ENCODE measurements at places on chromosomes 1 and 21.

DNA sequence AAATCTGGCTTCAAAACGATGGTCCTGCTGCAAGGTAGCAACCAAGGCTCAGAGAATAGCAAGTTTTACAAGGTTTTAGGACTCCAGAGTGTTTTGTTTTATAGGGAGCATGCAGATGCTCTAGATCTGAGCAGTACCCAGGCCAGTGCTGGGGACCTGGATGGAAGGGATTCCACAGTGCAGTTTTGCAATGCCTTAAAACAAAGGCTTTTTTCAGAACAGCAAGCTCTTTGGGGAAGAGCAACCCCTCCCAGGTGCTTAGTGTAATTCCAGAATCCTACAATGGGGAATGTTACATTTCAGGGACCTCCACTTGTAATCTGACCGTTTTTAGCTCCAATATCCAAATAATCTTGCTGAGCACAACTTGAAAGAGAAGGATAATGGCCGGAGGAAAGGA lies 6.7 kb downstream of the ROR1 start:
- DNase-seq = no peak

- no peak for DNase-seq
These were observed 514.8 kb downstream of the AMY1C start for GRCh38 chr1:104264521-104264920.

DNA sequence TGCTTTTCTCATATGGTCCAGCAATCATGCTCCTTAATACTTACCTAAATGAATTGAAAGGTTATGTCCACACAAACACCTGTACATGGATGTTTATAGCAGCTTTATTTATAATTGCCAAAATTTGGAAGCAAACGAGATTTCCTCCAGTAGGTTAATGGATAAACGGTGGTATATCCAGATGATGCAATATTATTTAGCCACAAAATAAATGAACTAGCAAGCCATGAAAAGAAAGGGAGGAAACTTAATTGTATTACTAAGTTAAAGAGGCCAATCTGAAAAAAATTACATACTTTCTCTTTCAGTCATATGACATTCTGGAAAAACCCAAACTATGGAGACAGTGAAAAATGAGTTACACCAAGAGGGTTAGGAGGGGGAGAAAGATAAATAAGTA lies 76.3 kb upstream of the LRRC7 start:
- DNase-seq = no peak

- peak; percentile 0 for DNase-seq
These were observed 114.3 kb downstream of the ZSCAN20 start for GRCh38 chr1:33586795-33587194.

GRCh38 chr1:154502744-154503115 lies 518 bp upstream of the SHE start:
- DNase-seq = peak; percentile 82

- DNase-seq = peak; percentile 78
These were observed 113.1 kb upstream of the IRF2BP2 start for GRCh38 chr1:234722904-234723720.

- no peak for DNase-seq
These were observed 49.7 kb upstream of the PRDX6 start for GRCh38 chr1:173427146-173428054.

- no peak for DNase-seq
These were observed 449.0 kb downstream of the MATN1 start for GRCh38 chr1:30274173-30274970.

GRCh38 chr1:94927405-94928175 lies 680 bp upstream of the CNN3 start:
- DNase-seq = no peak

DNA sequence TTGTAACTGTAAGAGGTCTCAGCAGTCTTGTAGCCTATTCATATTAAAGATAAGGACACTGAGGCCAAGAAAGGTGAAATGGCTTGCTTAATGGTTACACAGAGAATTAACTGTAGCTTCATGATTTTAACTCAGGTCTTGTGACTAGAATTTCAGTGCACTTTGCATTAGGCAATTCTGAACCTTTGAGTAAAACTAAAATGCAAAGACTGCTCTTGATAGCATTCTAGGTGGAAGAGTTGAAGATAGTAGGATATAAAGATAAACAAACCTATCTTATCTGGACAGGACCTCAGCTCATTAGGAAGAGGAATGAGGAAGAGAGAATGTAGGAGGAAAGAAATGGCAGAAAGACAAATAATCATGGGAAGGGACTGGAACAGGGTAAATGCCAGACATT lies 68.6 kb upstream of the RGL1 start:
- no peak for DNase-seq

- DNase-seq = no peak
These were observed 303.0 kb upstream of the PLD5 start for GRCh38 chr1:242827538-242827937.

DNA sequence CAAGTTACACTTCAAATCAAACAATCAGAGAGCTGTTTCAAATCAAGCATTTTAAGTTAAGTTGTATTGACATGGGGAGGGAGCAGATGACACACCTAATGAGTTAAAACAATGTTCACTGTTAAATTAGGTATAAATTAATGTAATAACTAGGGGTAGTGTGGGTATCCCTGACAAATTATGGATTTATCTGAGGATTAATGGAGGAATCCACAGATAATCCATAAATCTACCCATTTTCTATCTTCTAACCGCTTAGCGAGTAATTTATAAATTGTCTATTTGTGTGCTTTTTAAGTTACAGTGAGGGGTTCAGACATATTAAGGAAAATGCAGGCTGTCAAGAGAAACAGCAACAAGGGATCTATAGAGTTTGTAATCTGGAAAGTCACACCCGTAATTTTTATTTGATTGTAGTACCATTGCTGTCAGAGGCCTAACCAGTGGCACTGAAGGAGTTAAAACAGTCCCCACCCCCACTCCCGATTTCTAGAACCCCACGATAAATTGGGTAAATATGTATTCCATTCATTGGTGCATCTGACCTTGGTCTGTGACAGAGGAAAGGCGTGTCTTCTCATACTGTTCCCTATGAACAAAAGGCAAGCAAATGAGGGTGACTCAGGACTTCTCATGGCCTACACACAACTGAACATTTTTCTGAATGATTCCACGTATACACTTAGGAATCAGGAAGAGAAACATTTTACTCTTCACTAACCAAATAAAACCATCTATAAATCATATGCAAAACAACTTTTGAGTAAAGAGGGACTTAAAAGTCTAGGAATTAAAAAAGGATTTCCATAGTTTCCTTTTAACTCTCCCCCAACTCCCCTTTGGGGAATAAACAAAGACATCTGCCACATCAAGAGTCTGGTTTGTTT lies 7.4 kb downstream of the IRF2BP2 start:
- DNase-seq = peak; percentile 68

DNA sequence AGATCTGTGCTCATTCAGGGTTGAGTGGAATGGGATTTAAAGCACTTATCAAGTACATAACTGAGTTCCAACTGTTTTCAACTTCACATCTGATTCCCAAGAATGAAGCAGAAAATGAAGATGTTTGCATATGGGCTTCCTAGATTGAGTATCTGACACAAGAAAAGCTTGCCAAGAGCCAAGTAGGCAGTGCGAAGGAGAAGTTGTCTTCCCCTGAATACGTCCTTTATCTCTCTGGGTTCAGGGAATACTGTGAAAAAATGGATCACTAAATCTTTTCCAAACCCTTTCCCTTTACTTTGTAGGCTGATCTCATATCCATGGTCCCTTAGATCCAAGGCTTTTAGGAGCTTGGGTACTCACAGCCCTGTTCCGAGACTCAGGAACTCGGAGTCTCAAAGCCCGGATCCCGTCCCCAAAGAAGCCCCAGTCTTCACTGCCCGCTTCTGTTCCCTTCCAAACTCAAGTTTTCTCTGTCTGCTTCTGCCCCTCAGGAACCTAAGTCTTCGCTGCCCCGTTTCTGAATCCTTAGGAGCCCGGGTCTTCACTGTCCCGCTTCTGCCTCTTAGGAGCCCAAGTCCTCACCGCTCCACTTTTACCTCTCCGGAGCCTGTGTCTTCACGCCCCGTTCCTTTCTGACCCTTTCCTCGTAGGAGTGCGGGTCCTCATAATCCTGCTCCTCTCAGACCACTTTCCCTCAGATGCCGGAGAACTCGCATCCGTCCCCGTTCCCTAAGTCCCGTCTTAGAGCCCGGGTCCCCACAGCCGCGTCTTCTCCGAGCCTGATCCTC lies 616 bp downstream of the TAF12 start:
- no peak for DNase-seq

DNA sequence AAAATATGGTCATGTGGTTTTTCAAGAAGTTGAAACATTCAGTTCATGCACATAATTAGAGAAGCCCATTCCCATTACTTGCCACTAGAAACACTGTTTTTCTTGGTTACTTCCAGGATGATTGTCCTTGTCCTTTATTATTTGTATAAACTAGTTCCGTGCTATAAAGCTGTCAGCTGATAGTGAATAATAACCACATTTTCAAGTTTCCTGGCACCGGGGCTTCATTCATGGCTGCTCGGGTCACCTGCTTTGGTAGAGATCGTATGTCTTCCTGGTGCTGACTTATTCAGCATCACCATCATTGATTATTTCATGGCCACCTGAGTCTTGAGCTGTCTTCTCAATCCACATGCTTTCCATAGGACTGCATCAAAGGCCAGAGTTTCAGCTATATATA lies 62.9 kb upstream of the ZNF326 start:
- DNase-seq = no peak

DNA sequence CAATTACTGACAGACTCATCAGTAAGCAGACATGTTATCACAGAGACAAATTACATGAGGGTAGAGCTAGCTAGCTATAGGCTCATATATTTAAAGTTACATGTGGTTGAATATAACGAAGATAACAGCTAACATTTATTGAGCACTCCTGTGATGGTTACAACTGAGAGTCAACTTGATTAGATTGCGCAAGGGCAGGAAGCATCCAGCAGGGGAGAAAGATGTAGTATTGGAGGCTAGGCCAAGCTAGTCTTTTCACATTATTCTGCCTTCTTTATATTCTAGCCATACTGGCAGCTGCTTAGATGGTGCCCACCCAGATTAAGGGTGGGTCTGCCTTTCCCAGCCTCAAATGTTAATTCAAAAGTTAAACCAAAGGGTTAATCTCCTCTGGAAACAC lies 37.1 kb downstream of the PIGK start:
- no peak for DNase-seq

DNA sequence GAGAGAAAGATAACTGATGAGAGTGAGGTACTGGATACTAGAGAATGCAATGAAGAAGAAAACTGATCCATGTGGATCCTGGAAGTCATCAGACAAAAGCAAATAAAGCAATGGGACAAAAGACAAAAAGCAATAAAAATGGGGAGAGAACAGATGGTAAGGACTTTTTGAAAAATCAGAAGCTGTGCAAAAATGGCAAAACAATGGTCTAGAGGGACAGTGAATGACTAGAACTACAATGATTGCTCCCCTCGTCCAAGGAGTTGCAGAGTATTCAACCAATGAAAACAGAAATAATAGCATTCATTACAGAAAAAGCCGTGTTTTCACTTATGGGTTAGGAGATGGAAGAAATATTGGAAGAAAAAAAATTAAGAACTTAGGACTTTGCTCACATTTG lies 18.5 kb downstream of the LUZP1 start:
- DNase-seq = no peak

DNA sequence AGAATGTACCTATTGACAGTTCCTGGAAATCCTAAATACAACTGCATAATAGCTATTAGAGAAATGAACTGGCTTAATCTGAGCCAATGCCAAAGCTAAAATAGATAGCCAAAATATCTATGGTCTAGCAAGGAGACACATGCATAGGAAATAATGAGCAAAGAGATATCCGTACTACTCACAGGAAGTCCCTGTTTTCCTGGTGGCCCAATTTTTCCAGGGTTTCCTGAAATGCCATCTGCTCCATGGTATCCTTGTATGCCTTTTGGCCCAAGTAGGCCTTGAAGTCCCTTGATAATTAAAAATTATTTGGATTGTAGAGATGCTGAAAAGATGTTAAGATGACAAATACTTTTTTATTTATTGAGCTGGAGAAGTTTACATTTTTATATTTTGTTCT lies 108.4 kb upstream of the ZNHIT6 start:
- no peak for DNase-seq

GRCh38 chr1:225700889-225701465 lies 48.1 kb upstream of the ENAH start:
- DNase-seq = no peak

GRCh38 chr1:217721692-217722091 lies 90.5 kb downstream of the SPATA17 start:
- DNase-seq = no peak

DNA sequence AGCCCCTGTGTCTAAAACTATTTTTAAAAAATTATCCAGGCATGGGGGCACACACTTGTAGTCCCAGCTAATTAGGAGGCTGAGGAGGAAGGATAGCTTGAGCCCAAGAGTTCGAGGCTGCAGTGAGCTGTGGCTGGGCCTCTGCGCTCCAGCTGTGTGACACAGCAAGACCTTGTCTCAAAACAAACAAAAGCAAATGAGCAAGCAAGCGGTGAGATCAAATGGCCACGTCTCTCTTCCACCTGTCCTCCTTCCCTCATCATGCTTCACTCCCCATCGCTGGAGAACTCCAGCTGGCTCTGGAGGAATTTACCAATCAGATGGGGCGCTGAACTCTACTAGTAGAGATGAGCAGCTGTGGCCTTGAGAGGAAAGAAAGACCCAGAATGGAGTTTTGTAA lies 14.0 kb upstream of the REN start:
- DNase-seq = no peak

DNA sequence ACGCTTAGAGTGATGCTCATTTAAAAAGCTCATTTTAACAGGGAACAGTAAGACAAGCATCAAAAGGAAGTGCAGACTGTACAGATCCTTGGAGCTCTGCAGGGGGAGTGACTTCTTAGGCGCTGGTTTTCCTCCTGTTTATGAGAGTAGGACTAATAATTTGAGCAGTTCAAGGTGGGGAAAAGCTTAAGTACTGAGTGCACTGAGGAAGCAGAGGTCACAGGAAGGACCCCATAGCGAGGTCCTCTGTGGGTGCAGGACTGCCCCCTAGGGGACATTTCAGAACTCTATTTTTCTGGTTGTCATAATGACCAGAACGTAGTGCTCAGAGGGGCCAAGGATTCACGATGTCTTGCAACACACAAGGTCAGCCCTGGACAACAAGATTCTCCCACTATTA lies 112.1 kb downstream of the HLCS start:
- no peak for DNase-seq

GRCh38 chr1:101364370-101365120 lies 127.7 kb downstream of the S1PR1 start:
- DNase-seq = no peak

- DNase-seq = no peak
These were observed 11.0 kb upstream of the ZFP69B start for GRCh38 chr1:40439247-40439646.

- DNase-seq = no peak
These were observed 8.7 kb downstream of the MTFR1L start for GRCh38 chr1:25828491-25828890.

GRCh38 chr1:54105736-54106269 lies 47.0 kb downstream of the CDCP2 start:
- DNase-seq = no peak

Measured in upper lobe of left lung (tissue), 6 donors.